ENCODE measurements at places on chromosomes 7 and 10. TPM values are rescaled to one million over a fixed set of nuclear protein-coding genes. Genes with fewer than 3 reads are reported as not detected.

Gene GCK
- 1.7 TPM for total RNA-seq

Gene AGAP5
- 10.1 TPM for total RNA-seq

Gene NPFFR1
- not detected for total RNA-seq

Gene MOGAT3
- total RNA-seq = not detected

Gene GIMAP6
- total RNA-seq = 35.8 TPM

Gene GOLGA7B
- 0.33 TPM for total RNA-seq

Gene ACSL5
- 42.8 TPM for total RNA-seq

Gene IFIT1B
- not detected for total RNA-seq

Gene ADCY1
- 1.5 TPM for total RNA-seq

Gene PVRIG
- 20.9 TPM for total RNA-seq

Gene SPDYE5
- not detected for total RNA-seq

Gene CTAGE15
- 1.3 TPM for total RNA-seq

Gene AUTS2
- 2.1 TPM for total RNA-seq

Gene HOGA1
- total RNA-seq = not detected

Gene SYPL1
- 26.6 TPM for total RNA-seq

Gene SPDYE1
- not detected for total RNA-seq

Gene OR13A1
- not detected for total RNA-seq

Gene ANKRD2
- not detected for total RNA-seq

Gene PHKG1
- 2.8 TPM for total RNA-seq

Gene STX1A
- total RNA-seq = 19.0 TPM

Gene HOXA7
- total RNA-seq = not detected

Gene TRPV5
- total RNA-seq = not detected

Gene BLNK
- not detected for total RNA-seq

Gene NANOS1
- total RNA-seq = 0.59 TPM
